ENCODE measurements at places on chromosomes 16 and 17.

DNA sequence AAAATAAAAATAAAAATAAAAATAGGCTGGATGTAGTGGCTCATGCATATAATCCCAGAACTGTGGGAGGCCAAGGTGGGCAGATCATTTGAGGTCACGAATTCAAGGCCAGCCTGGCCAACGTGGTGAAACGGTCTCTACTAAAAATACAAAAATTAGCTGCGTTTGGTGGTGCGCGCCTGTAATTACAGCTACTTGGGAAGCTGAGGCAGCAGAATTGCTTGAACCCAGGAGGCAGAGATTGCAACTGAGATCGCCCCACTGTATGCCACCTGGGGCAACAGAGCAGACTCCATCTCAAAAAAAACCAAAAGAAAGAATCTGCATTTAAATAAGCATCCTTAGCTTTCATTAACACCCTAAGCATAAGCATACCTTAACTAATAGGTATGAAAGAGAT, 33.8 kb downstream of the YWHAE start:
- no peak for DNase-seq

- DNase-seq: no peak
Measured at GRCh38 chr16:27164352-27164751, 39.0 kb upstream of the KDM8 start.

GRCh38 chr16:11183035-11183812, 72.8 kb downstream of the SOCS1 start:
- DNase-seq: no peak

GRCh38 chr17:63399316-63399715, 46.8 kb downstream of the CYB561 start:
- no peak for DNase-seq

DNA sequence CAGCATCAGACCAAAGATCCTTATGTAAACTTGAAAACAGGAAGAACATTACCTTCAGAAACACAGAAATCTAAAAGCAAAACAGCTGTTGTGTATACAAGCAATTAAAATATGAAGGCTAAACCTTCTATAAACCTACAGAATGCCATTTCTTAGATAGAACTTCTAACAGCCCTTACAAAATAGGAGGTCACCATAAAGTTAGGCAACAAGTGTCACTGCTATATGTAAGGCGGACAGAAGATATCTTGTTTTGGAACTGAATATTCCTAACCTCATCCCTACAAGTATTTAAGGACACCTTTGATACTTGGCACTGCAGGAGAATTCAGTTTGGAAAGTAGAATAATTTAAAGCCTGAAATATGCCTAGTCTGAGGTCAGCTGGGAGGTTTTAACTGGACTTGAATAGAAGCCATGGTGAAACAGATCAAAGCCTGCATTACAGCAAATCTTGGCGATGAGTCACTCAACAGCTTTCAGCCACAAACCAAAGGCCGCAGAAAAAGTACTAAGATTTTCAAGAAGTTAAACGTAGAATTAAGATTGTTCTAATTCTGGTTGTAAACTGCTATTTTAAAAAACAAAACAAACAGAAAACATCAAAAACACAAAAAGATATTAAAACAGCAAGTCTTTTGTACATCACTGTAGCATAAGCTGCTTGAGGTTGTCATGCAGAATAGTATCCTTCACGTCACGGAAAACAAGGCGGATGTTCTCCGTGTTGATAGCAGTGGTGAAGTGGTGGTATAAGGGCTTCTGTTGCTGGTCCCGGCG, 42.7 kb downstream of the GNA13 start:
- no peak for DNase-seq

GRCh38 chr17:4386406-4386805, 19.9 kb upstream of the UBE2G1 start:
- DNase-seq: no peak

DNA sequence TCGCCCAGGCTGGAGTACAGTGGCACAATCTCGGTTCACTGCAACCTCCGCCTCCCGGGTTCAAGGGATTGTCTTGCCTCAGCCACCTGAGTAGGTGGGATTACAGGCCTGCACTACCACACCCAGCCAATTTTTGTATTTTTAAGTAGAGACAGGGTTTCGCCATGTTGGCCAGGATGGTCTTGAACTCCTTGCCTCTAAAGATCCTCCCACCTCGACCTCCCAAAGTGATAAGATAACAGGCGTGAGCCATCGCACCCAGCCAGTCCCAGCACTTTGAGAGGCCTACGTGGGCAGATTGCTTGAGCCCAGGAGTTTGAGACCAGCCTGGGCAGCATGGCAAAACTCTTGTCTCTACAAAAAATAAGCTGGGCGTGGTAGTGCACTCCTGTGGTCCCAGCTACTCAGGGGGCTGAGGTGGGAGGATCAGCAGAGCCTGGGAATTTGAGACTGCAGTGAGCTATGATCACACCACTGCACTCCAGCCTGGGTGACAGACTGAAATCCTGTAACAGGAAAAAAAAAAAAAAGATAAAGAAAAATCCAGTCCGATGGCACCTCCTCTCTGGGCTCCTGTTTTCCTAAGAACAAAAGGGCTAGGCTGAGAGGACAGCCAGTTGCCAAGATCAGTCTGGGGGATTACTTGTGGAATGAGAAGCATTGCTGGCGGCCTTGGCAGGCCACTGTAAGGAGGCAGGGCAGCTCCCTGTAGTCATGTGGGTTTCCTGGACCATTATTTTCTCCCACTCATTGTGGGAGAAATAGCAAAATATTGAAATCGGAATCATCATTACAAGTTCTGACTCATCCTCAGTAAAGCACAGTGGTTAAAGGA, 3.0 kb upstream of the PIPOX start:
- DNase-seq: no peak

DNA sequence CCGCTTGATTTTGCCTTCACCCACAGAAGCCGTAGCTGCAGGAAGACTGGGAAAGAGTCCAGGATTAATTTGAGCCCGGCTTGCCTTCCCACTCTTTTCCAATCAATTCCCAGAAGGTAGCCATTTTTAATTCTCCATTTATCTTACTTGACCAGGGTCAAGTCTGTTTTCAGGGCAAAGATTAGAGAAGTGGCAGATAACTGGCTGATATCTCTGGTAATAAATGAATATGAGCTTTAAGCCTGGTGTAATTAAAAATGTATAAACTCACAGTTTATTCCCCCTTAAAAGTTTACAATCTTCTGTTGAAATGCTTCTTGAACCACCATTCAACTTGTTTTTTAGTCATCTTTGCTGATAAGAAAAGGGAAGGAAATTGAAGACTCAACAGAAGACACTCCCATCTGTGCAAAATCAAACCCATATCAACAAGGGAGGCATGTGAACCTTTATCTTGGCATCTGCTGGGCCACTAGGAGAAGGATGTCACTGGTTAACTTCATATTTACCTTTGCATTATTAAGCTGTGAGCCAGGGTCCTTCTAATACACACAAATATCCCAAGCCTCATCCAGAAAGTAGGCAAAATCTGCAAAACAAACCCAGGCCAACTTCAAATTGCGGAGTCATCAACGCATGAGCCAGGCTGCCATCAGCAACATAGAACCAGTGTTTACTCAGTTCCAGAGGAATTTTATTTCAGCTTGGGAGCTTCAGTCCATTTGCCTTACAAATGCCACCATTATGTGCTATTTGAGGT, 314.6 kb upstream of the MAF start:
- DNase-seq: no peak

Data from stimulated activated CD4-positive, alpha-beta T cell treated with anti-CD3 and anti-CD28 coated beads, Interleukin-2, amount 100 ng/mL, for 4 hours (primary cell).